Spinal cord (tissue), 10 donors: ENCODE measurements at places on chromosomes 7 and 10.

DNA sequence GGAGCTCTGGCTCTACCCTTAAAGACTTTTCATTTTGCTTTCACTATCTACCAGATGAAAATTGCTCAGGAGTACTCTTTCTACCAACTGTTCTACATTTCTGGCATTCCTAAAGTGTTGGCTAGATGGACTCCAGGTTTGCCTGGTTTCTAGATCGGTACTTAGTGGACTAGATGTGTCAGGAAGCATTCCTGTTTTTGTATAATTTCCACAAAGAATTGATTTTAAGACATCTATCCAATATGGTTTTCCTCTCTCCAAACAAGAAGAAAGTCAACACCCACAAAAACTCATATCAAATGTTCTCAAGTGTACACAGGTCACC, 157.7 kb downstream of the CHRM2 start:
- DNase-seq = no peak

DNA sequence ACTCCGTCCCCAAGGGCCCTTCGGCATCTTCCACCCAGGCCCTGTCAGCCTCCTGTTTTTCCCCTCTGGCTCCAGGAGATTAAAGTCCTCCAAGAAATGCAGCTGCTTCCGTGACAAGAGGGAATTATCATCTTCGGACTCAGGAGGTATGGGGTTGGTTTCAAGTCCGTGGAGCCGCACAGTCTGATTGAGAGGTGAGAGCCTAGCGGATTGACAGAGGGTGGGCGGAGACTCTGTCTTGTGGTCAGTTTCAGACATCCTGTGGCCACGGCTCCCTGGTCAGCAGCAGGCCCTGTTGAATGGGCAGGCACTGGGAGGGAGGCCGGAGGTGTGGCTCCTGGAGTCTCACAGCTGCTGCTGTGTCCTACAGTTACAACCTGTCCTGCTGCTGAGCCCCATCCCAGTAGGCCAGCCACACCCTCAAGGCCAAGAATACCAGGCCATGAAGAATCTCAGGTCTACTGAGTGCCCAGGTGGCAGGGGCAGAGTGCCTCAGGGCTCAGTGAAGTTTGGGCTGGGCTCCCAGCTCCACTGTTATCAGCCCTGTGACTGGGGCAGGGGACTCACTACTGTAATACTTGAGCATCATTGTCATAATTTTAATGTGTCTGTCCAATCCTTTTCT, 49.3 kb upstream of the ZNF716 start:
- DNase-seq = no peak

DNA sequence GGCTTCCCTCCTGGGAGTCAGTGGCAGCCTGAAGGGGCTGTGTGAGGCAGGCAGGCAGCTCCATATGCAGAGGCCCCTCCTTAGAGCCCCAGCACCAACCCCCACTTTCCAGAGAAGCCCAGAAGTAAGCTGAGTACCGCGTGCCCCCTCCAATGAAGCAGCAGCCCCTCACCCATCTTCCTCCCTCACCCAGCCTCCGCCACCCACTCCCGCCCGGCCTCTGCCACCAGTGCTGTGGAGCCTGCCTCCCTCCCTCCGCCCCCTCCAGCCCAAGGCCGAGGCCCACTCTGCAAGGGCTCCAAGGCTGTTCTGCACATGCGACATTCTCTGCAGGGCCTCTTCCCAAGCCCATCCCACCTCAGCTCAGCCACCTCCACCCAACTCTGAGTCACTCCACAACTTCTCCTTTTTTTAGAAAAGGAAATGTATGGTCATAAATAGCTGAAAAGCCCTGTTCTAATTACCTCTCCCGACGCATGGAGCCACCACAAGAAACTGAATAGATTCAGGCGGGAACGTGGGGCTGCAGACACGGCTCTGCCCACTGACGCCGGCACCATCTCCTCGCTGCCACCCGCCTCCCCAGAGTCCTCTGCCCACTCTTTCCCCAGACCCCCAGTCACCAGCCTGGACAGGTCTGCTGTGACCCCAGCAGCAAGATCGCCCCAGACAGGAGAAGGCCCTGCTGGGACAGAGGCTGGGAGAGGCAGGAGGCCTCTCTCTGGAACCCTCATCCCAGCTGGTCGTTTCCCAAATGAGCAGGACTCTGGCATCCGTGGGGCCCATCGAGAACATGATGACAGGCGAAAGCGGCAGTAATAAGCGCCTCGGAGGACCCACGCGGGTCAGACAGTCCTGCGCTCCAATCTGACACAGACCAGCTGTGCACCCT, 213.9 kb downstream of the MAD1L1 start:
- DNase-seq = no peak

DNA sequence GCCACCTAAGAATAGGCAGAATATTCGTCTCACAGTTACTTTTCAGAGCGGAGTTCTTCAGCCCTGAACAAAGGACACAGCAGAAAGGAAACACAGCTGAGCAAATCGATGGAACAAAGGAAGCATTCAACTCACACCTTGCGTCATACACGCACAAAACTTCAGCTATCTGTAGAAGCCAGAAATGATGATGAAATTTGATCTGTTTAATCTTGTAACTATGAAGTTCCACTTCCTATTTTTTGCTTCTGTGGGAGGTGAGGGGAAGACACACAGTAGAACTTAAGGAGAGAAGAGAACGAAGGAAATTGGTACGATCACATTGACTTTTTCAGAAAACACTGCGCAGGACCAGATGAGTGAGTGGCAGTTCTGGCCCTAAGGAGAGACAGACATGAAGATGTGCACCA, 26.2 kb downstream of the FAM171A1 start:
- no peak for DNase-seq

DNA sequence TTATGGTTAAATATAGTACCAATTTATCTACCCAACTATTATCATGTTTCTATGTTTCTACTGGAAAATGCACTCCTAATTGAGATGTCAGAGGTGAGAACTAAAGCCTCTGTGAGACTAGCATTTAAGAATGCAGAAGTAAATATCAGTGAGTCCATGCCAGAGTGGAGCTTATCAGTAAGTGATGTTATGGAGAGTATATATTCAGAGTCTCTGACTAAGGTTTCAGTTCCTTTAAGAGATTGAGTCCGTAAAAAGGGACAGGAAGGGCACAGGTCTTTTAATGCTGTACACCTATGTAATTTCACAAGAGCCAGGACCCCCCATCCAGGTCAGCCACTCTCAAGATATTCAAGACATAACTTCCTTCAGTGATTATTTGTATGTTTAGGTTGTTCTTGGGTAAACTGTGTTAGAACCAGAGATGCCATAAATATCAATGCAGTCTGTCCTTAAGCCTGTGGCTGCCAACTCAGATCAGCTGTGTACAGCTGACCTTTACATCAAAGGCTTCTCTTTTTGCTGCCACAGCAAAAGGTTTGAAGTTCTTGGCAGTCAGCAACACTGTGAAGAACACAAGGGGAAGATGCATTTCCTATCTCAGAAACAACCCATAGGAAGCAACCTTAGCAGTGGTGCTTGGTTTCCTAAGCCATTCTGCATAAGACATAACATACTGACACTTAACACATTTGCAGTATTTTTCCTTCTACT, 244.8 kb downstream of the BICC1 start:
- no peak for DNase-seq

DNA sequence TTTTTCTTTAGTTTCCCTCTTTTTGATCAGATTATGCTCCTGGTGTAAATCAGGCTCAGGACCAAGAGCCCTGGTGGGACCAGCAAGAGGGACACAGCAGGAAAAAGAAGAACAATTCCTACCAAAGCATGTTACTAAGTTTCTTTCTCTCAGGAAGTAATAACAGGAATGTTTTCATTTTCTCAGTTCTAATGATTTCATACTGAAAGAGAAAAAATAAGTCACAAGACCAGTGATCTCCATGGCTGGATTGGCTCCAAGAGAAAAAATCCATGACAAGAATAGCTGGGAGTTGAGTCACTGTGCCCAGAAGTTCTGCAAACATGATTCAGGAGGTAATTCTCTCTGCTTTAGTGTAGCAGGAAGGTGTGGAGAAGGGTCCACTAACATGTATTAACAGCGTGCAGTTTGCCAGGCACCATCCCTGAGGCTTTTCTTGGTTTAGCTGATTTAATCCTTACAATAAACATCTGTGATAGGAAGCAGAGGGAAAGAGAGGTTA, 23.8 kb upstream of the IFIT2 start:
- peak; percentile 84 for DNase-seq

DNA sequence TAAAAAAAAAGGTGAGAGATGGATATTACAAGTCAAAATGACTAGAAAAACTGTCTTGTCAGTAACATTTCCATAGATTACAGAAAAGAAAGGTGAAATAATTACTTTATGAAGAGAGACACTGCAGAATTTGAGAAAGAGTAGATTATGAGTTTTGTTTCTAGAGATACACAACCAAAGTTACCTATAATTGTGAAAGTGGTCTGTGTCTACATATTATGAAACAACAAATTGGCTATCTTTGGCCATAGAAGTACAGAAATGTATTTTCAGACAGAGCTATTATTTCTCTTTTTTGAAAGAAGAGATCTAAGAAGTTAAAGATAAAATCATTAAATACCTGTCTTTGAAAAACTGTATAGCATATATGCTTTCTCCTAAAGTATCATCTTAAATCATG, 30.1 kb downstream of the KCND2 start:
- DNase-seq = no peak

- DNase-seq = no peak
Observed at GRCh38 chr7:65974876-65975275, 7.1 kb downstream of the GUSB start.

DNA sequence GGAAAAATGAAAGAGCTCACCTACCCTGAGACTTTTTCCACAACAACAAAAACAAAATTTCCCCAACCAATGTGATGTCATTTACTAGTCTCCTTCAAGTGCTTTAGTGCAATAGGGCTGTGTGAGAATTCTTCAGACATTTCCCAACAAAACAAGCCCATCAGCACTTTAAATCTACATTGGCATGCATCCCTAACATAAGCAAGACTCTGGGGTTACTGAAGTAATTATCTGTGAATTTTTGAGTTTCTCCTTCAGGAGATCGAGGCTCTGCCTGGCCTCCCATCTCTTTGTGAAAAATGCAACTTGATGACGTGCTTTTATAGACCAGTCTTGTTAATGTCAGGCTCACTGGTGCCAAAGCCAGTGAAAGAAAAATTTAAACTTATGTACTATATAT, 255.6 kb downstream of the GFRA1 start:
- DNase-seq = no peak

GRCh38 chr10:18610517-18610916, 40.9 kb downstream of the NSUN6 start:
- no peak for DNase-seq

GRCh38 chr7:78222001-78222751, 423.6 kb downstream of the PHTF2 start:
- no peak for DNase-seq

DNA sequence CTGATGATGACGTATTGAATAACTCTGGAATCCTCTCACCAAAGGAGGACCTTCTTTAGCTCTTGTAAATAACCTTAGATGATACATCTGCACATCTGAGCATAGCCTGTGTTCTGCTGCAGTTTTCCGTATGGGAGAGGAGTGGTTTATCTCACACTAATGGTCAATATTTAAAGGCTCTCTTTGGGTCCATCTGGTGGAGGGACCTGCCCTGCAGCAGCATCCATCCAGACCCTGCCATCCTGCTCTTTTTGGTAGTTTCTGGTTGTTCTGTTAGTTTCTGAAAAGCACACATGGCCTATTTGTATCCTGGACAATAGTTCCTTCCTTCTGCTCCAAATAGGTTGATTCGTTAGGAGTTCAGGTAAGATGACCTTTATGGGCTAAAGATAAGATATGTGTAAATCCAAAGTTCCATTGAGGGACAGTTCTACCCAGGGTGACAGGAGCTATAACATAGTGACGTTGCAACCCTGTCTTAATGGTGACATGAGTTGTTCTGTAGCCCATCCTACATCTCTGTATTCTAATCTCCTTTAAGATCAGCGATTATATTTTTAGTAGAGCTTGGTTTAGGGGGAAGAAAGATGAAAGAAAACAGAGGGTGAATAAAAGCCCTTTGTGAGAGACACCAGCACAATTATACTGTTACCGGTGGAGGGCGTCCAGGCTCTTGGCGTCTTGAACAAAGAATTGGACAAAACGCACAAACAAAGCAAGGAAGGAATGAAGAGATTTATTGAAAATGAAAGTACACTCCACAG, 60.0 kb upstream of the KLF14 start:
- DNase-seq = no peak

GRCh38 chr7:157834501-157835163, 497.8 kb downstream of the DNAJB6 start:
- no peak for DNase-seq

GRCh38 chr7:18792871-18793595, 297.5 kb downstream of the HDAC9 start:
- no peak for DNase-seq

DNA sequence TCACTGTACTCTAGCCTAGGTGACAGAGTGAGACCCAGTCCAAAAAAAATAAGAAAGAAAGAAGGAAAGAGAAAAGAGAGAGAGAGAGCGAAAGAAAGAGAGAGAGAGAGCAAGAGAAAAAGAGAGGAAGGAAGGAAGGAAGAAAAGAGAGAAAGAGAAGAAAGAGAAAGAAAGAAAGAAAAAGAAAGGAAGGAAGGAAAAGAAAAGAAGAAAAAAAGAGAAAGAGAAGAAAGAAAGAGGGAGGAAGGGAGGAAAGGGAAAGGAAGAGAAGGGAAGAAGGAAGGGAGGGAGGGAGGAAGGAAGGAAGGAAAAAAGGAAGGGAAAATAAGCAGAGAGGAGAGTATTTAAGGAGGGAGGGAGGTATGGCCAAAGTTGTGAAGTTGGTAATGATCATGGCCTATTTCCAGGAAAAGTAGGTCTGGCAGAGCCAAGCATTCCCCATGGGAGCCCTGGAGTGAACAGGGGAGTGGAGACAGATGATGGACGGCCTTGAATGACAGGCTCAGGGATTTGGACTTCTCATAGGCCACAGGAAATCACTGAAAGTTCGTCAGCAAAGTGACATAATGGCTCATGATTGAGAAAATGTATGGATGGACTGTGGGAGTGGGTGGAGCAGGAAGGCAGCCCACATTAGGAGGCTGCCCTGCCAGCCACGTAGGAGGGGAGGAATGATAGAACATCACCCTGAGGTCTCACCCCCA, 44.8 kb upstream of the CUX1 start:
- DNase-seq = no peak

DNA sequence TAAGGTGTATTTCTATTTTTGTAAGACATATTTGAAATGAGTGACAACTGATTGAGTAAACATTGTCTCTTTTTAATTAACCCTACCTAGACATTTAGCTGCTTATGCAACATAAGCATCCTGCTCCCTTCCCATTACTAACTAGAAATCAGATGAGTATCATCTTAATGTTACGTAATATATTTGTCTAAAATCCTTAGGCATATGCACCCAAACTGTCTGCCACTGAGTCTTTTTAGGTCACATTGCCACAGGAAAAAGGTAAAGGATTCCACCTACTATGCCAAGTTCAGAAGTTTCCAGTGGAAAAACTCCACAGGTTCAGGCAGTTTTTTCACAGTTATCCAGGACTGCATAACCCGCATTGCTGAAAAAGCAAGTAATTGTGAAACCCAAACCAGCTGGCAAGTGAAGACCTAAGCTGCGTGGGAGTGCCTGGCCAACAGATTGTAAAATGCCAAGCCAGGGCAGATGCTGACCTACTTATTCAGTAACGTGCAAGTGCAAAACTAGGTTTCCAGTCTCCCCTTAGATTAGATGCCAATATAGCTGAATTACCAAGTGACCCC, 983.7 kb downstream of the GATA3 start:
- DNase-seq = no peak
